NCI-H1694 treated with DMSO at 0.1 percent for 48 hours (cell line): ENCODE measurements at places on chromosomes 16 and 17.

DNA sequence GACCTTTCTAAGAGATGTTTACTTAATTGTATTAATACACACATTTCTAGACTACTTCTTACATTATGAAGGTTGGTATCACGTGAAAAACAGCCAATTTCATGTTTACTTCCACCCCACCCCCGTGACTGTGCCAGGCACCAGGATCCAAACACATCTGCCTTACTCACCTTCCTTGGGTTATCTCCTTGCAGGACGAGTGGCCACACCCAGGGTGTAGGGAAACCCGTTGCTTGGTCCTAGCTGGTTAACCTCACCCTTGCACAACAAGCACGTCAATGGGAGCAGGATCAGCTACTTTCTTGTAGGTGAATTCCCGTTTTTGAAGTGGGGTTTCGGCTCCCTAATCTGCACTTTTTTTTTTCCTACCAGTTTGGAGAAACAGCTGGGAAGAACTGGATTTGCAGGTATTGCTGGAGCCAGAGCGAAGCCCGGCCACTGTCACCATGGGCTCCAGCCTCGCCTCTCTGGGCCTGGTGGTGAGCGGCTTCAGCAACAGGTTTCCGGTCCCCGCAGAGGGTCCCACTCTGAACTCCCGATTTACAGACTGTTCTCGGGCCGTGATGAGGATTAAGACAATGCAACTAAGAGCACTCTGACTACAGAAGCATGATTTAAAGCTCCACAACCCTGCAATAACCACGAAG, 2.1 kb upstream of the UBB start:
- no peak for DNase-seq

- DNase-seq, result no peak
These were observed 337.0 kb downstream of the UTP18 start for GRCh38 chr17:51597345-51597744.

- no peak for DNase-seq
These were observed 19.2 kb downstream of the GJD3 start for GRCh38 chr17:40345161-40345993.

- DNase-seq, result no peak
These were observed 52.7 kb upstream of the FOXF1 start for GRCh38 chr16:86457501-86458148.

- no peak for DNase-seq
These were observed 99.8 kb upstream of the CDH5 start for GRCh38 chr16:66266436-66267291.

DNA sequence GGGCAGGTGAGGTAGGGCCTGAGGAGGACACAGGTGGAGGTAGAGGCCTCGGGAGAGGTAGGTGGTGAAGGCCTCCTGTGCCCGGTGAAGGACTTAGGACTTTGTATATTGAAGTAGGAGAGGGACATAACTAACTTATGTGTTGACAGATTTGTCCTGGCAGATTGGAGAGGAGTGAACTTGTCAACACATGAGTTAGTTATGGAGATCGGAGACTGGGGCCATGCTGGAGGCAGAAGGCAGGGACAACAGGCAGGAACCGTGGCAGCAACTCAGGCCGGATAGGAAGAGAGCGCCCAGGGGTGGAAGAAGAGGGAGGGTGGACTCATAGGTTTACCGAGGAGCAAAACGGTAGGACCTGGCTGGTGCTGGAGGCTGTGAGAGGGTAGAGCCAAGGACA, 18.4 kb downstream of the GLP2R start:
- no peak for DNase-seq

DNA sequence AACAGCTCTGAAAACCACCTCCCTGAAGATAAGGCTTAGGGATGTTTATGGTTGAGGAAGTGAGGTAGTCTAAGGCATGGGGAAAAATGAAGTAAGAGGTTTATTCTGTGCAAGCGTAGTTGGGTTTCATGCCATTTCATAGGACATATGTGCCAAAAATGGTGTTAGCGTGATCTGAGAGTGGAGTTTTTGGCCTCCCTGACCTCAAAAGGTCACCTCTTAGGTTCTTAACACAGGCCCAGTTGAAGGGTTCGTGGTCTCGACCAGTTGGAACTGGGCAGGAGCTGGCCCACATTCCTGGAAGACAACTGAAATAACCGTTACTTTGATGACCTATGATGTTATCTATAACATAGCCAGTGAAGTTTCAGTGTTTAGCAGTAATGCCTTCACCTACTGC, 57.0 kb downstream of the MRTFB start:
- DNase-seq, result no peak

DNA sequence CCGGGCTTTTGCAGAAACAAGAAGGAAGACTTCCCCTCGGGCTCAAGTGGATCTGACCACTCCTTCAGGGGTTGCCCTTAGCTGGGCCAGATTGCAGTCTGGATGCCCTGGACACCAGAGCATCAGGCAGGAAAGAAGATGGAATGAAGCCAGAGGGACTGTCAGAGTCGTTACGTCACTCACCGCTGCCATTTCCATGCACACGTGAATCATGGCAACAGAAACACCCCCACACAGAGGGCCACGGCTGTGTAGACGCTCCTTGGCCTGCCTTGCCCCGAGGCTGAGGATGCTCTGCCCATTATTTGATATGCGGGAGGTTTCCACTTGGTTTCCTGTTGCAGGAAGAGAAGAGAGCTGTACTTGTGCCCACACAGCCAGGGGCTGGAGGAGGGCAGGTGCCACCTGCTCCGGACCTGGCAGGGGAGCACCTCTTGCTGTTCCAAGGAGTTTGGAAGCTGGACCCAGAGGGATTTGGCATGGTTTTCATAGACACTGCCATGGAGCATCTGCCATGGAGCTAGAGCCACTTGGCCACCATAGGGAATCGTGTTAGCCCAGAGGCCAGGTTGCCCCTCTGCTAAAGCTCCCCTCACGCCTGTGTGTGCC, 29.4 kb downstream of the RBFOX3 start:
- no peak for DNase-seq

DNA sequence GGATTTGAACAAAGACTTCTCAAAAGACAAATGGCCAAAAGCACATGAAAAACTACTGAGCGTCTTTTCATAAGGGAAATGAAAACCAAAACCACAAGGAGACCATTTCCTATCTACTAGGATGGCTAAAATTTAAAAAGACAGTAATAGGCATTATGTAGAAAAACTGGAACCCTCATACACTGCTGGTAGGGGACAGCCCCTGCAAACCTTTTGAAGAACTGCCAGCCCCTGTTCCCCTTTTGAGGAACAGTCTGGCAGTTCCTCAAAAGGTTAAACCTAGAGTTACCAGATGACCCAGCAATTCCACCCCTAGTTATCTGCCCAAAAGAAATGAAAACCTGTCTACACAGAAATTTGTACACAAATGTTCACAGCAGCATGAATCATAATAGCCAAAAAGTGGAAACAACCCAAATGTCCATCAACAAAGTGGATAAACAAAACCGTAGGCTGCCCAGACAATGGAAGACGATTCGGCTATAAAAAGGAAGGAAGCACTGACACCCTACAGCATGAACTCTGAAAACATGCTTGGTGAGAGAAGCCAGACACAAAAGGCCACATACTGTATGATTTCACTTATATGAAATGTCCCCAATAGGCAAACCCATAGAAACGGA, 22.9 kb downstream of the CDIP1 start:
- DNase-seq, result no peak

- DNase-seq, result no peak
These were observed 126.8 kb downstream of the ZFHX3 start for GRCh38 chr16:72921106-72921505.

- DNase-seq, result no peak
These were observed 4.1 kb downstream of the SLC38A8 start for GRCh38 chr16:84038469-84038868.

DNA sequence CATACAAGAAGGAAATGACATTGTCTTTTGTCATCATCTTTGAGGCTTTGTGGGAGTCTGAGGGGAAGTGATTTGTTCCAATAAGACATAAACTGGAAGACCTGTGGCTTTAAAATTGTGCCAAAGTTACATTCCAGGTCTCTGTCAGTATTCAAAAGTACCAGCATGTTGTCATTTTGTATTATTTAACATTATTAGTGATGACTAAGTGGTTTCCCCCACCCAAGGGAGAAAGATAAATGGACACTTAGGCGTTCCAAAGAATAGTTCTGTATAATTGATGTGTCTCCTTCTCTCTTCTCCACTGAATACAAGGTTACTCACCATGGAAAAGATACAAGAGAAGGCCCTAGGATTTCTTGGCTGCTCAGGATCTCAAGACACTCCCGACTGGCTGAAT, 3.8 kb downstream of the CFAP97D1 start:
- no peak for DNase-seq

GRCh38 chr17:67637901-67638641, 79.7 kb upstream of the NOL11 start:
- no peak for DNase-seq

- no peak for DNase-seq
These were observed 13.6 kb upstream of the PPM1D start for GRCh38 chr17:60586288-60586974.

- DNase-seq, result no peak
These were observed 500.1 kb downstream of the MAF start for GRCh38 chr16:79100447-79100846.

DNA sequence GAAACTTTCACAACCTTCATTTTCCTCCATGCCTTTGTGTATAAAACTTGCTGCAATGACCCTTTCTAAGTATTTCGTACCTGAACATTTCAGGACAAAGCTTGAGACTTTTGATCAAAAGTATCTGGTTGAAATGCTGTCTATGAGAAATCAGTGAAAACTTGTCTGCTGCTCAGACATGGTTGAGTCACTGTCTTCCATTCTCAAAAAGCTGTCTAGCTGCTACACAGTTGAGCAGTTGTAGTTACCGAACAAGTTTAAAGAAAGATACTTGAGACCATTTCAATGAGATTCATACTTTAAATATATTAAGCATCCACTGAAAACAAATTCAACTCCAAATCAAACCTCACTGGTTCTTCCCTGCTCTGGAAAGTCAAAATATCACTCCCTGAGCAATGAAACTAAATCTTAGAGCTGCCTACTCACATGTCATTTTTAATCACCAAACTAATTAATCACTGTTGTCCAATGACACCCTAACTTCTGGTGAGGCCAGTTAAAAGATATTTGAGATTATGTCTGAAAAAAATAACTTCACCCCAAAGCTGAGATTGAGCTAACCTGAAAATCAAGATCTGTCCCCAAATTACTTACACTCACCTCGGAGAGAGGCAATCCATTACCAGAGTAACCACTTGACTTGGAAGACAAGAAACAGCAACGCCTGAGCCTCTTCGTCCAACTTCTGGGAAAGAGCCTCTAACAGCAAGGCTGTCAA, 488 bp downstream of the TMEM100 start:
- no peak for DNase-seq

- no peak for DNase-seq
These were observed 274.5 kb downstream of the GRIN2A start for GRCh38 chr16:9907752-9908151.

GRCh38 chr17:73365301-73365874, 53.6 kb upstream of the CDC42EP4 start:
- DNase-seq, result no peak

DNA sequence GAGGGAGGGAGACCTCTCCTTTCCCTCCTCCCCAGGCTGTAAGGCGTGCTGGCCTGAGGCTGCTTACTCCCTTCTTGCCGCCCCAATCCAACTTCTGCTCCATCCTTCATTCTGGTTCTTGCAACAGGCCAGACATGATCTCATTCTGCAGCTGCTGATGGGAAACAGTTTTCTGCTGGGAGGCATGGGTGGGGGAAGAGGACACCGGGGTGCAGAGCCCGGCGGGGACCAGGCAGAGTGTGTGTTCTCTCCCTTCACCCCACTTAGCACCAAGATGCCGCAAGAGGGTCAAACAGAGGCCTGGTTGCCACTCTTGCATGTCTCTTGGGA, 1.4 kb downstream of the SARM1 start:
- peak; percentile 13 for DNase-seq

GRCh38 chr16:17446661-17447060, 24.1 kb downstream of the XYLT1 start:
- no peak for DNase-seq

GRCh38 chr17:36188891-36189306, 7.7 kb downstream of the CCL3L1 start:
- DNase-seq, result peak; percentile 35

DNA sequence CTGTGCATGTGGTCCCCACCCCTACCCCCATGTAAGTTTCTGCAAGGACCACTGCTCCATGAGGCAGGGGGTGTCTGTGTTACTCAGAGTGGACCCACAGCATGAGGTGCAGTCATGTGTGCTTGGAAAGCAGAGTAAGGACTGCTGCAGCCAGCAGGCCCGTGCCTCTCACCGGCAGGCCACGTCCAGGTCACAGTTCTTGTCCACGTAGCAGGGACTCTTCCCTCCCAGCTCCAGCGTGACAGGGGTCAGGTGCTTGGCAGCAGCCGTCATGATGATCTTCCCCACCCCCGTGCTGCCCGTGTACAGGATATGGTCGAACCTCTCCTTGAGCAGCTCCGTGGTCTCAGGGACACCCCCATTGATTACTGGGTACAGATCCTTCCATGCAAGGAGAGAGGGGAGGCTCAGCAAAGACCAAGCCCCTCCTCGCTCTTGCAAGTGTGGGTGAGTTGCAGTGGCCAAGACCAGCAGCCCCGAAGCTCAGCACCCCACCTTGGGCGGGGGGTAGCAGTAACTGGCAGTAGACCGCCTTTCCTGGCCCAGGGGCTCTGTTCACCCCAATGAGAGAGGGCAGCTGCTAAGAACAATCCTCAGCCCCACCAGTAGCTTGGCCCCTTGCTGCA, 6.2 kb downstream of the ALDH3A1 start:
- no peak for DNase-seq

DNA sequence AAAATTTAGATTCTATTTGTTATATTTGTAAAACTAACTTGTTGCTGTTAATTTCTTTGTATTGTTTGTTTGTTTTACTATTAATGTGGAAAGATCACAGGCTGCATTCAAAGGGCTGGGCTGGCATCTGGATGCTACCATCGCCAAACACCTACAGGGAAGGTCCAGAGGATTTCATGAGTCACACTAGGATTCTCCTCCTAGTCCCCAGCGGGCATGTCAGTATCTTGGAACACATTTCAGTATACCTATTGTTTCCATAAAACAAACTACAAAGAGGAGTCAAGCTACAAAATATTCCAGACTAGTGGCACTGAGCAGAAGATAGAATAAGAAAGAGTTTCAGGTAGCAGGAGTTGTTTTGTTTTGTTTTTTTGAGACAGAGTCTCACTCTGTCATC, 55.3 kb downstream of the NOG start:
- DNase-seq, result no peak

- DNase-seq, result no peak
These were observed 57.0 kb downstream of the NSRP1 start for GRCh38 chr17:30173649-30174048.

DNA sequence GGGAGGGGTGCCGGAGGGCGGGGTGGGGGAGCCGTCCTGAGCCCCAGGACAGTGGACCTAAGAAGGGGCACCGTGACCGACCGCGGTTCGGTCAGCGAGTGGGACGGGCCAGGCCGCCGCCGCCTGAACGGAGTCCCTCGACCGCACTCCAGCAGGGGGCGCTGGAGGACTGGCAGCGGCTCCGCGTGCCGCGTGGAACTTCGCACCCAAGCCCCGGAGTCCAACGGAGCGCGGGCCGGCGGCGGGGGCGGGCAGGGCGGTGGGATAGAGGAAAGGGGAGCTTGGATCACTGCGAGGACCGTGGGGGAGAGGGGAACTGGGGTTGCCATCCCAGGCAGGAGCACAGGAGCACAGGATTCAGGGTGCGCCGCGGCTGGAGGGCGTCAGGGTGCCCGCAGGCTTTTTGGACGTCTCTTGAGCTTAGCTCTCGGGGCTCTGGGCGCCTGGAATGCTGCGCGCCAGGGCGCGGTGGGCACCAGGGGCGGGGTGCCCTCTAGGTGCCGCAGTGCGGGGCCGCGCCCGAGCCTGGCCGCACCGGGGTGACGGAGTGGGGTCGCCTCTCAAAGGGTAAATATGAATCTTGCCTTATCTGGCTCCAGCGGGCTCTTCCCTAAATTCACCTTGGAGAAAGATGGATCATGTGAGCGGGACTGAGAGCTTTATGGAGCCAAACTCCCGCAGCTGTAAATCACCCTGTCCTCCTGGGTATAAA, 379 bp upstream of the OTOP2 start:
- DNase-seq, result peak; percentile 6
